ENCODE measurements at places on chromosomes 11 and 22.

DNA sequence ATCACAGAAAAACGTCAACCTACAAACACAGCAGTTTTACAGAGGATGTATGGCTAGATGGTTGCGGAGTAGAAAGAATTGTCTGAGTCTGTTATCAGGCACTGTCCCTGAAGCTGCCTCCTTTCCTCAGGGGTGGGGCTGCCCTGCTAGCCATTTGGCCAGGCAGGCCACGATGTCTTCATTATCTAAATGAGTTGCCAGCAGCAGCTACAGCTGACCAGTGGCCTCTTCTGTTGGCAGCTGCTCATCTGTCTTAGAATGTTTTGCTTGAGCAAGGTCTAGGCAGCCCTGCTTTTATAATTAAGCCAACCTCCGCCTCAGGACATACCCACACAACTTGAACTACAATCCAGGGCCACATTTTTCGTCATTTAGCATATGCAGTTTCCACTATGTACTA, 17.5 kb downstream of the SLC6A5 start:
- no peak for DNase-seq

- DNase-seq = no peak
Measured at GRCh38 chr11:70418130-70418529, 19.8 kb downstream of the CTTN start.

GRCh38 chr11:118666371-118666770, 13.1 kb downstream of the TREH start:
- DNase-seq = no peak

GRCh38 chr11:70509476-70509875, 111.1 kb downstream of the CTTN start:
- no peak for DNase-seq

- no peak for DNase-seq
Measured at GRCh38 chr11:111627591-111627990, 25.3 kb downstream of the SIK2 start.

DNA sequence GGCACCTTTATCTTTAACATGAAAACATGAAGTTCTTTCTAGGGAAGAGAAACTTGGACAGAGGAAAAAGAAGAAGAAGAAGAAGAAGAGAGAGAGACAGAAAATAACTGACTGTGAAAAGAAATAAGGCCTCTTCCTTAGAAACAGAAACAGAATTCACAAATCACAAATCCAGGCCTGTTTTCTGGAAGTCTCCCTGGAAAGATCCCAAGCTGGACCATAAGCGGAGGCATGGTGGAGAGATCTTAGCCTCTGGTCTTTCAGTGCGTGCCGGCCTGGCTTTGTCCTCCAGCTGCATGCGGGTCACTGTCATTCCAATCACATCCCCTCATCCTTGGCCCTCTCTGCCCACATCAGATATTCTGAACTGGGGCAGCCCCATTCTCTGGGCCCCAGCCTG, 6.9 kb downstream of the FXYD6 start:
- DNase-seq = no peak

DNA sequence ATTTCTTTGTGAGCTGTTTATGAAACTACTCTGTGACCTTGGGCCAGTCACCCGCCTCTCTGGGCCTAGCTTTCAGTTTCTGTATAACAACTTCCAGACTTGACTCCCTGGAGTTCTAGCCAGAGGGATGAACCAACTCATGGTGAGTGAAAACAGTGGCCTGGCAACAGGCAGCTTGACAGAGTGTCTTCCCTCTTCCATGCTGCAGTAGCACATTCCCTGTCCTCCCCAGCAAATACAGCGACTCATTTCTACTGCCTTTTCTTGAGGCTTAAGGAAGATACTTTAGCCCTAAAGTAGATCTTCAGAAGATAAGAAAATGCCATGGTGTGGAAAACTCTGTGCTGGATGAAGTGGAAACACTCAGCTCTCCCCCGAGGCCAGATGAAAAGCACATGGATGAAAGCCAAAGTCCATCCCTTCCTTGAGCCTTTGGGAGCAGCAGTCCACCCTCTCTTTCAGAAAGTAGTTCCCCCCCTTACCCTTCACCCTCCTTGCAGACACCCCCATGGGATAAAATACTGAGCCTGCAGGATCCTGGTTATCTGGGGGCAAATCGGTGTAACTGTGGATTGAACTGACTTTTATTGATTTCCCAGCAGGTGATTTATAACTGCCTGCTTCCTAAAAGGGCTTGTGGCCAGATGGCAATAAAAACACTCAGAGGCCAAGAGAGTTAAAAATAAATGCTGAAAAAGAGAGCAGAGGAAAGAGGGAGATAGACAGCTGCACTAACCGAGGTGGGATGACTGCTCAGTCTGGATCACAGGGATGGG, 24.1 kb downstream of the IRAG1 start:
- peak; percentile 40 for DNase-seq

DNA sequence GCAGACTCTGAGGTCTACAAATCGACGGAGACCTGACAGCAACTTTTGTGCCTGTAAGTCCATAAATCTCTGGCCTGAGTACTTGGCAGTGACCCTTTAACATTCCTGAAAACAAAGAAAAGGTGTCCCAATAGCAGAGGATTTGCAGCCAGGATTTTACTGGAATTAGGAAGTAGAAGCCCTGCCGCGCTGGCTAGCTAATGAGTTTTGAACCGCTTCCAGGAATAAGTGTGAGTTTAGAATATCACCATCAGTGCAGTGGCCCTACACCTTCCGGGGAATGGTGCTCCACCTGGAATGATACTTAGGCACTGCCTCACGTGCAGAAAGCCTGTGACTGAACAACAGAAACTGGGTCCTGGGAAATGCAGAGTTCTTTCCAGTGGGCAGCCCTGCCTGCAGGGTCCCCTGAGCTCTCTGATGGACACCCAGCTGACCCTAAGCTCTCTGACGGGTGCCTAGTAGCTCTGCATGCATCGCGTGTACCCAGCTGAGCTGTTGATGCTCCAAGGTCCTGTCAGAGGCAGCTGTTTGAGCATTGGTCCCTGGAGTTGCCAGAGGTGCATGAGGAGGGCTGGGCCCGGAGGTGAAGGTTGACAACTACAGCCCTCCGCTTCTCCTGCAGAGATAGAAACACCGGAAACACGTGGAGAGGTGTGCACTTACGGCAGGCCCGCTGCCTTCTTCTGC, 380.9 kb downstream of the TBC1D22A start:
- no peak for DNase-seq

GRCh38 chr22:37228106-37229011, 15.7 kb downstream of the RAC2 start:
- peak; percentile 73 for DNase-seq

- no peak for DNase-seq
Measured at GRCh38 chr11:104728927-104729326, 169.3 kb downstream of the CASP12 start.

DNA sequence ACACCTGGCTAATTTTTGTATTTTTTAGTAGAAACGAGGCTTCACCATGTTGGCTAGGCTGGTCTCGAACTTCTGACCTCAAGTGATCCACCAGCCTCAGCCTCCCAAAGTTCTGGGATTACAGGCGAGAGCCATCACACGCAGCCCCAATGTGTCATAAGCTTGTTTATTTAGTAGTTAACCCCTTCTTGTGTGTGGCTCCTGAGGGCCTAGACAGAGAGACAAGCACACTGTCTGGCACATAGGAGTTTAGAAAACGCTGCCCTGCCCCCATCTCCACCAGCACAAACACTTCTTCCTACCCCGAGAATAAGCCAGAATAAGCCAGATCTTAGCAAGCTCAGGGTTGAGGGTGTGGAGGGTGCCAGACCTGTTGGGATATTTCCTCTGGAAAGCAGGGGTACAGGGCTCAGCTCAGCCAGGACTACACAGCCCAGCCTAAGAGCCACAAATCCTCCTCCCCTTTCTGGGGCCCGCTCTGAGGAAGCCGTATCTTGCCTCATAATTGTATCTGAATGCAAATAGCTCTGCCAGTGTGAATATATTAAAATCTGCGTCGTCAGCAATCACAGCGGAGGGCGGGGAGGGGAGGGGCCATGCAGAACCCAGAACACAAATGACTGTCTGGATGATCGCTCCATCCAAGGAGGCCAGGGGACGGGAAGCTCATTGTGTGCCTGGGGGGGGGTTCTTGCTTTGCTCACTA, 247.3 kb downstream of the MN1 start:
- peak; percentile 10 for DNase-seq

DNA sequence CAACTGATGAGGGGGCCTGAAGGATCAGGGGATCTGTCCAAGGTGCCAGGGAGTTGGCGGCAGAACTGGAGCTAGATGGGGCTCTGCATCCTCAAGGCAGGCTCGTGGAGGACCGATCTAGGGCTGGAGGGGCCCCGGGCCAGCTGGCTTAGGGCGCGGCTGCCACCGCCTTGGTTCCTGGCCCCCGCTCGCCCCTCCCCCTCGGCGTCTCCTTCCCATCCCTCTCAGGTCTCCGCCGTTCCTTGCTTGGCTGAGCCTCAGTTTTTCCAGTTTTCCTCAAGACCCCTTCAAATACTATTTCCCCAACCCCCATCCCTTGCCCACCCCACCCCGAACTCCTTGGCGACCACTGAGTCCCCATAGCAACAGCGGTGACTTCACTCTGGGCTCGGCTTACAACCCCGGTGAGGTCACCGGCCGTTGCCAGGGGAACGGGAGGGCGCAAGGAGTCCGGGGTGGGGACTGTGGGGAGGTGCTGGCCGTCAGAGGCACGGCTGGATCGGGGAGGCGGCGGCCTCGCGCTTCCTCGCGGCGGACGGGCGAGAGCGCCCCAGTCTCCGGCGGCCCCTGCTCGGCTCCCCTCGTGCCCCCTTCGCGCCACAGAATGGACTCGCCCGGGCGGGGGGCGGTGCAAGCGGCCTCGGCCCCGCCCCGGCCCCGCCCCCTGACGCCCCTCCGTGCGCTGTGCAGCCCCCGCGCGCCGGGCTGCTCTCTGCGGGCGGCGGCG, 7.5 kb downstream of the FREY1 start:
- DNase-seq = peak; percentile 64

- peak; percentile 9 for DNase-seq
Measured at GRCh38 chr11:86502137-86502642, 127.5 kb downstream of the CCDC81 start.

DNA sequence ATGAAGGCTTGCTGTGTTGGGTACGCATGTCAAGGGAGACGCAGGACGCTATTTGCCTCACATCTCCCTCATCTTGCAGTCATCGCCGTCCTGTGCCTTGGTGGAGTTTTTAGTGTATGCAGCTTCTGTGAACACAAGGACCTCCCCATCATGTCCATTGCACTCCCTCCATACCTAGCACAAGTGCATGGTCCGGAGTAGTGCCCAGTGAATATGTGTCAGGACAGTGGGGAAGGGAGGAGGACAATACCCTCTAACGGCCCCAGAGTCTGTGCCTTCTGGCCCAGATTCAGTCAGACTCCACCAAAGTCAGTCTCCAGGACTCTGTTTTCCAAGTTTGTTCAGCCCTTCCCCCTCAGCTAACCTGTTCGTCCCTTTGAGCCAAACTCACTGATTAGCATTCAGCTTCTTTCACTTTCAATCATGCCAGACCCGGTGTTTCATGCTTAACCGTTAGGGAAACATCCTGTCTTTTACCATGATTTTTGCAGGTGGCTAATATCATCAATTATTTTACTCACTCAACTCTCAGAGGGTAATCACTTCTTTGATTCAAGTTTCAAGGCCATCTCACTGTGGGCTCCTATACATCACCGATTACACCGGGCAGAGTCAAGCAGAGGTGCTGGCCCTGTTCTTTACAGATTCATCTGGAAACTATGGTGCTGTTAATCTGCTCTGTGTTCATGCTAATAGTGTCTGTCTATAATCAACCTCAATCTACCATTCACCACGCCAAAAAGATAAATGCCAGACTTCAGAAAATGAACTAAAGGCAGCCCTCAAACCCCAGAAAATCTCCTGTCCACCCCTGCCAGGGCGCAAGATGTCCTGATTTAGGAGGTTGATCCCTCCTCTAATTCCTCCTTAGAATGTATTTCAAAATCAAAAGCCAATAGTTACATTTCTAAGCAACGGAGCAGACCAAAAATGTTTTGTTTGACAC, 156.5 kb downstream of the RRAS2 start:
- no peak for DNase-seq

- DNase-seq = no peak
Measured at GRCh38 chr22:43044290-43044712, 29.4 kb upstream of the PACSIN2 start.

DNA sequence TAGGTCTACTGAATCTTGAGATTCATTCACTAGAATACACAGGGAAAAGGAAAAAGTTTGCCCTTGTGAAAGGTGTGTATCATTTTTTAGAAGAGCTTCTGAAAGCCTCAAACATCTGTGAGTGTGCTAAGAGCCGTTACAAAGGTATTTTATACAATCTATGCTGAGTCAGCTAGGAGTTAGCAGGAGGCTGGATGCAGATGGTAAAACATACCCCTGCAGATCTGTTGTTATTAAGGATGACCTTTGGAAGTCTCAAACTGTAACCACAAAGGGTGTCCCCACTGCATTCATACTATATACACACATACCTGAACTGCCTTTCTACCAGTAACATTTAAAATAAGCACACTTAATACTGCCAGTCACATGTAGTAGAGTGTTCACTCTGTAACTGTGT, 8.4 kb upstream of the C11orf91 start:
- DNase-seq = peak; percentile 23

DNA sequence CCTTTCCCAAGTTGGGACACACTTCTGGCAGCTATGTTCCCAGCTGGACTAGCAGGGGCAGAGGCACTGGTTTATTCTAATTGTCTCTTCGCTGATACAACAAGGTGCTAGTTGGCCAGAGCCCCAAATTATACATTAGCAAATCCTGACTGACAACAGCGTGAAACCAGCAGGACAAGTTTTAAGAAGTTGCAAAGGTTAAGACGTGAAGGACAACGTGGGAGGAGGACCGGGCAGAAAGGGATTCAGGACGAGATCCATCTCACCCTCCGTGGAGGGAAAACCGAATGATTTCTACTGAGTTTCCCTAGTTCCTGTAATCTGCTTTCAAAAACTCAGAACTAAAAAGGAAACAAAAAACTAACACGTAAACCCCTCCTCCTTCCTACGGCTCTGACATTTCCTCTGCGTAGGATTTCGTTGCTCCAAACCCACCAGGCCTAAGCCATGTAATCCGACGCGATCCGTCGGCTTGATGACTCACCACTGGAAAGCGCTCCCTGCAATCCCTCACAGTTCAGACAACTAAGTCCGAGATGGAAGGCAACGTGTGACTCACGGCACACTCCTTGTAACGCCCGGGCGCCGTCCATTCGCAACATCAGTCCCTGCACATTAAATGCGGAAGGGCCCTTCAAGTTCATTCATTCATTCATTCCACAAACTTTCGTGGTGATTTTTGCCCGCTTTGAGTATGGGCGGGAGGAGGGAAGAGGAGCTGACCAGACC, 703 bp downstream of the POGLUT3 start:
- peak; percentile 99 for DNase-seq

DNA sequence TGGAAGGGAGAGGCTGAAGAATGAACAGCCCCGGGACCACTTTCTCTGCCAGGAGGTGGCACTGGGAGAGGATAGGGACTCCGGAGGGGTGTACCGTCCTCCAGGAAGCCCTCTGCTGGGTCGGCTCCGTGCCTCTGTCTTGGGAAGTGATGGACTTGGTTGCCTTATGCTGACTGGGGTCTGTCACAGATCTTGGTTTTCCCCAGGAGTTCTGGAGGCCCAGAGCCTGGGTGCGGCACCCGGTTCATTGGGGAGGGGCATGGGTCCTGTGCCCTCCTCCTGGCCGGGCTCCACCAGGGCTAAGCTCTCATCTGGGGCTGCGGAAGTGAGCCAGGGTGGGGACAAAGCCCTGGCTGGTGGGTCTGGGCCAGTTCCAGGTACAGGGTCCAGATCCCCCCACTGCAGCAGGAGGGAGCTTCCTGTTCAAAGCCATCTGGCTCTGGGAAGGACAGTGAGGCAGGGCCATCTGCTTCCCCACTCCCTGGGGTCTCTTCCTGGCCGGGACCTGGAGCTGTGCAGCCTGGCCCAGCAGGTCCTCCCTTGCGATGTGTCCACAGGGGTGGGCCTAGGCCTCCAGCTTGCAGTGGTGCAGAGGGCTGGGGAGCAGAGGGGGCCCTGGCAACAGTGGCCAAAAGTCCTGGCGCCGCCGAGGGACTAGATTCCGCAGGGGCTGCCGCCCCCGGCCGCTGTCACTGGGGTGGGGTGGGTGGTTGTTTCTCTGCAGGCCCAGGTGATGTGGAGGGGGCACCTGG, 1.1 kb upstream of the AP2A2 start:
- no peak for DNase-seq

All from PC-3 (cell line).